ENCODE measurements at places on chromosomes 7 and 10. TPM values are rescaled to one million over a fixed set of nuclear protein-coding genes. Genes with fewer than 3 reads are reported as not detected.

GRCh38 chr7:11297126-11297625 is 323.5 kb downstream of the PHF14 start:
- DNase-seq = no peak

The NANOS1 gene
- total RNA-seq = 2.2 TPM

GRCh38 chr10:29668628-29669027 is 33.9 kb upstream of the SVIL start:
- DNase-seq = no peak

GRCh38 chr10:124296121-124296812 is 122.5 kb downstream of the OAT start:
- peak; percentile 23 for DNase-seq

- DNase-seq = no peak
Observed at GRCh38 chr10:124703778-124704427, 40.3 kb downstream of the FAM53B start.

- no peak for DNase-seq
Observed at GRCh38 chr7:154649434-154649833, 353.5 kb downstream of the PAXIP1 start.

DNA sequence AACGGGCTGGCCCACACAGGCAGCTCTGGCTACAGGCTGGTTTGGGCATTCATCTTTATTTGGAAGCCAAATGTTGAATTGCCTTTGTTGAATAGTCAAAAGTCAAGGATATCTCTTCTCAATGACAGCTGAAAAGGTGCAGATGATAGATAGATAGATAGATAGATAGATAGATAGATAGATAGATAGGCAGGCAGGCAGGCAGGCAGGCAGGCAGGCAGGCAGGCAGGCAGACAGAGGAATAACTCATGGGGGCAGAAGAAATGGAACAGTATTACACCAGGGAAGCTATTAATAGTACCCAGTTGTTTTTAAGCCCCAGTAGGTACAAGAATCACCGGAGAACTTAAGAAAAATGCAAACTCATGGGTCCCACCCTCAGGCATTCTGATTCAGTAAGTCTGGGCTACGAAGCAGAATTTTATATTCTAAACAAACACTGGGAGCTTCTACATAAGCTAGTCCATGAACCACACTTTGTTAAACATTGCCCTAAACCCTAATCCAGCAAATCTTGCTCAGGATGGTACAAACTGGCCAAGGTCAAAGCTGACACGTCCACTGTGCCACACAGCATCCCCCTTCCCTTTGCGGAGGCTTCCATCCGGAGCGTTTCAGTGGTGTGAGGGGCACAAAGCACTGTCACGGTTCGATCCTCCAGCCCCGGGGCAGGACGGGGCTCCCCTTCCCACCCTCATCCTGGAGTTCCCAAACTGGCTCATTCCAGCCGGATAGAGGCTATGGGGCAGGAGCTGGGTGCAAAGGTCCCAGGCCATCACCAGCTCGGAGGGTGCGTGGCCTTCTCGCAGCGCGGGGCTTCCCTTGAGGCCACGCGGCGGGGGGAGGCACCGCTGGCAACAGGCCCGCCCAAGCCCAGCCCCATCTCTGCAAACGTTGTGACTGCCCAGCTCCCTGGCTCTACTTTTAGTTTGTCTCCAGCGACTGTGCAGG is 6.7 kb downstream of the PRKAG2 start:
- no peak for DNase-seq

DNA sequence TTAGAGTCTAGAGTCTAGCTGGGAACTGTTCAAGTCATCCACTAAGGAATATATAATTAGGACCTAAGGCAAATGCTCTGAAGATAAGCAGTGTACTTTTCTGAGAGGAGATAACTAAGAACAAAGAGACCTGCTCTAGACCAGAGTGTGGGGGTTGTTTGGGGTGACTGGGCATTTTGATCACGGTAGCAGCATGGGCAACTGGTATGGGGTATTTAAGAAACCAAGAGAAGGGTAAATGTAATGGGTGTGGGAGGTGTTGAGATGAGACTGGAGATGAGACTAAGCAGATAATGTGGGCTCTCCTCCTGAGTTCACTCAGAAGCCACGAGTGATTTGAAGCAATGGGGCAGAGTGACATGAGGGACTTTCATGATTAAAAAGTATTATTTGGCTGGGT is 1082.9 kb downstream of the GATA3 start:
- DNase-seq = no peak

DNA sequence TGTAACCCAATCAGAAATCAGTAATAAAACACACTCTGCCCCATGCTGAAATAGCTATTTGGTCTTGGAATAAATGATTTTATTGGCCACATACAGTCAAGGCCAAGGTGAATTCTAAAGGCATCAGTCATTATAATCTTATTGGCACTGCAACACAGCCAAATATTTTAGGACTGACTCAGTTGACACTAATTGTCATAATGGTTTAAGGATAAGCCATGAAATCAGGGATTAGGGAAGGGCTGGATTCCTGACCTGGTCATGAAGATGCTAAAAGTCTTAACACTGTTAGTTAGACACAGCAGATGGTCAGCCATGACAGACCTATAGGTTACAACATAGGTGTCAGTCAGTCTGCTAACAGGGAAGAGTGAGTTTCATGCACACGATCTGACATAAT is 330.3 kb upstream of the NPSR1 start:
- no peak for DNase-seq

- DNase-seq = no peak
Observed at GRCh38 chr7:47378728-47379395, 203.0 kb downstream of the TNS3 start.

GRCh38 chr10:98258683-98259454 is 9.1 kb downstream of the LOXL4 start:
- no peak for DNase-seq

GRCh38 chr10:113493195-113493594 is 59.7 kb upstream of the HABP2 start:
- no peak for DNase-seq

The ENTPD1 gene
- total RNA-seq = 85.3 TPM

DNA sequence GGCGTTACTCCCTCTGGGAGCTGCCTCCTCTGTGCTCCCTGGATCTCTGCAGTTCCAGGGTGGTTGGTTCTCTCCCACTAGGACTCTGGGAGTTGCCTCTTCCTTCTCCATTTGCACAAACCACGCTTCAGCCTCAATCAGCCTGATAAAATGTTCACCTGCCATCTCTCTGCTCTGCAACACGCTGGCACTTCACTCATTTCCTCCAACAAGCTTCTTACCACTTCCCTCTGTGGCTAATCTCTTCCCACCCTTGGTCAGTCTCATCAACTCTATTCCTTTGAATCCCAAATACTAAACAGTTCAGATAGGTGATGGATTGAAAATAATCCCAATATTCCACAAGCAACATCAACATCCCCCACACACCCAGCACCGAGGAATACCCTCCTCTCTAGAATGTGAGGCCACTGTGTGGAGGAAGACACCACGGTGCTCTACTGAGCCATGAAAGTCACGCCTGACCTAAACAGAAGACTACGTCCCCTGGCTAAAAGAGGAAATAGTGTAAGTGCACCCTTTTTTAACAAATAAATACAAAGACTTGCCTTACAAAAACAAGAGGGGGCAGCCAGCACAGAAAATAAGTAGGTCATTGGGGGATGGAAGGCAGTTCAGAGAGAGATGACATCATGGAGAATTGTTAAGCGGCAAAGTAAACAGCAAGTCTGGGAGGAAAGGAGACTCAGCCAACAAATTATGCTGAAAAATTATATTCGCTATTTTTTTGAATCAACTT is 1.9 kb upstream of the FAM170B start:
- DNase-seq = no peak

The LRIT1 gene
- not detected for total RNA-seq

DNA sequence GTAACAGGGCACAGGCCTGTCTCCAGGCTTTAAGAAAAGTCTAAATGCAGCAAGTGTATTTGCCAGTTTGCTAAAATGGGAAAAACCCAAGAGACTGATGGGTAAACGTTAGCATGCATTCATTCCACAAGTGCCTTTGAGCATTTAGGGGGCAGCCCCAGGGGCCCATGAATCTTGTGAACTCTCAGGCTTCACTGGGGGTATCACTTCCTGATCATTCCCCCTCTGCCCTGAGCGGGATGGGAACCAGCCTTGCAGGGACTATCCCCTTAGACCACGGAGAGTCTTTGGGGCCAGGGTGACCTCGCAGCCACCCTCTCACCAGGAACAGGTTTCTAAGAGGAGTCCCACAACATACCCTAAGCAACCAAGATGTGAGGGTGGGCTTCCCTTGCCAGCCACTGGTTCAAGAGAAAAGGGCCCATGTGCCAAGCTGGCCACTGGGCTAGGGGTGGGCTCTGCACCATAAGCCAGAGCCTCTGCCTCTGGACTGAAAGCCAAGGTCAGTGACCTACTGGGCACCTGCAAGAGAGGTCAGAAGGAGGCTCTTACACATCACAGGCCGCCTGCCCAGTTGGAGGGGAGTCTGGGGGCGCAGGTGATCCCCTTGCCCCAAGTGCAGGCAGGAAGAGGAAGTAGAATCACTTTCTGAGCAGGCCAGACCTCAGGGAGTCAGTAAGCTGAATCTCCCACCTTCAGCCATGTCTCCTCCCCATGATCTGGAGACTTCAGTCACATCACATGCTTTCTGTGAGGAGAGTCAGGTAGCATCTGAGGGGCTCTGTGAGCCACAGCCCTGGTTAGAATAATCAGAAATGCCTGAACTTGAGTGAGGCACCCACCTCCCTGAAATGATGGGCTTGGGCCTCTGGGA is 75.0 kb downstream of the C10orf105 start:
- no peak for DNase-seq

DNA sequence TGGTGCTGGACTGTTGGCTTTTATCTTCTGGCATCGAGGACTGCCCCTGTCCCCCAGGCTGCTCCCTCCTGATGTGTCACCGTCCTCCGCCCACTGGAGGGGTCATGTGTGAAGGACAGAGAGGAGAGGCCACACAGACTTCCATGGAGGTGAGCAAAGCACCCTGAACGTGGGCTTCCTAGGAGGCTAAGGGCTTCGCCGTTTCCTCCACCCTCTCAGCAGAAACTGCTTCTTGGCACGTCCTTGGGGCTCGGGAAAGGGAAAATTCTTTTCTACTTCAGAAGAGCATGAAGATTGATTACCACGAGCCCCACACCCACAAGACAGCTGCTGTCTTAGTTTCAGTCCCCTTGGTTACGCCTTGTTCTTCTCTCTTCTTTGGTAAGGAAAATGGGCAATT is 218.2 kb downstream of the CCDC3 start:
- no peak for DNase-seq

The RNLS gene
- total RNA-seq = 6.3 TPM

DNA sequence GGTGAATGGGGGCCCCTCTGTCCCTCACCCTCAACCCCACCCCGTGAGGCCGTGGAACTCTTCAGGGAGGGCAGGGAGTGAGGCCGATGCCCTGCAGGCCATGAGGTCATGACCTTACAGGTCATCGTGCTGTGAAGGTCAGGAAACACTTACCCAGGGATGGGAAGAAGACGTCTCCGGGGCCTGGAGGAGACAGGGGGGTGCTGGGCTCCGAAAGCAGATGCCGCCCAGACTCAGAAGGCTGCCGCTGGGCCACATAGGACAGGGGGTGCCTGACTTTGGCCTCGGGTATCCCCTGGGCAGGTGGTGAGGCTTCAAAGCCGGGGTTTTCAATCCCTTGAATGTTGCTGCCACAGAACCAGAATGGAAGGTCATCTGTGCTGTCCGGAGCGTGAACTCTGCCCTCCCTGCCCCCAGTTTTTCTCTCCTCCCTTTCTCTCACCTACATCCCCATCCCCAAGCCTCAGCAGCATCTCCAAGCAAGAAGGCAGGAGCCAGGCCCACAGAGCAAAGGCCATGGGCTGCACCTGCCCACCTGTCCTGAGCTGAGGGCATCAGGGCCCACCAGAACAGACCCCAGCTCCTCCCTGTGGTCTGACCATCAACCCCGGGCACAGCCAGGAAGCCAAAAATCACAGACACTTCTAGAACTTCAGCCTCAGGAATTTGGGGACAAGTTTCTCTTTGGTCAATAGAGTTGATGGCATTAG is 21.6 kb downstream of the VSIR start:
- no peak for DNase-seq

- DNase-seq = no peak
Observed at GRCh38 chr10:126187399-126187798, 200.9 kb downstream of the ADAM12 start.

The ARMC3 gene
- 0.21 TPM for total RNA-seq

The CCDC172 gene
- total RNA-seq = not detected

The TAS2R4 gene
- total RNA-seq = 8.1 TPM

GRCh38 chr7:130384841-130385599 is 4.7 kb downstream of the CPA1 start:
- no peak for DNase-seq

GRCh38 chr10:132138596-132138995 is 48.2 kb upstream of the DPYSL4 start:
- no peak for DNase-seq

DNA sequence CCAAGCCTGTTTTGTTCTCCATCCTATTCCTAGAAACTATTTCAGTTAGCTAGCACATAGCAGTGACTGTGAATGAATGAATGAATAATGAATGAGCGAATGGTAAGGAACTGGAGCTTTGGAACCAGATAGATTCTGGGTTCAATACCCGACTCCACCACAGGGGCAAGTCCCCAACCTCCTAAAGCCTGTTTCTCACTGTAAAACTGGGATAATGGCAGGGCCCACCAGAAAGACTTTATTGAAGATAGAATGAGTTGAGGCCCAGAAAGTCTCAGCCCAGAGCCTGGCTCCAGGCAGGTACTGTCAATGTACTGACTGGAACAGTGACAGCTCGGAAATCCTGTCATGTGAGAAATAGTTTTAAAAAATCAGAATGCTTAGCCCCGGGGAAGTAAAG is 1.1 kb upstream of the CDH23 start:
- DNase-seq = no peak

DNA sequence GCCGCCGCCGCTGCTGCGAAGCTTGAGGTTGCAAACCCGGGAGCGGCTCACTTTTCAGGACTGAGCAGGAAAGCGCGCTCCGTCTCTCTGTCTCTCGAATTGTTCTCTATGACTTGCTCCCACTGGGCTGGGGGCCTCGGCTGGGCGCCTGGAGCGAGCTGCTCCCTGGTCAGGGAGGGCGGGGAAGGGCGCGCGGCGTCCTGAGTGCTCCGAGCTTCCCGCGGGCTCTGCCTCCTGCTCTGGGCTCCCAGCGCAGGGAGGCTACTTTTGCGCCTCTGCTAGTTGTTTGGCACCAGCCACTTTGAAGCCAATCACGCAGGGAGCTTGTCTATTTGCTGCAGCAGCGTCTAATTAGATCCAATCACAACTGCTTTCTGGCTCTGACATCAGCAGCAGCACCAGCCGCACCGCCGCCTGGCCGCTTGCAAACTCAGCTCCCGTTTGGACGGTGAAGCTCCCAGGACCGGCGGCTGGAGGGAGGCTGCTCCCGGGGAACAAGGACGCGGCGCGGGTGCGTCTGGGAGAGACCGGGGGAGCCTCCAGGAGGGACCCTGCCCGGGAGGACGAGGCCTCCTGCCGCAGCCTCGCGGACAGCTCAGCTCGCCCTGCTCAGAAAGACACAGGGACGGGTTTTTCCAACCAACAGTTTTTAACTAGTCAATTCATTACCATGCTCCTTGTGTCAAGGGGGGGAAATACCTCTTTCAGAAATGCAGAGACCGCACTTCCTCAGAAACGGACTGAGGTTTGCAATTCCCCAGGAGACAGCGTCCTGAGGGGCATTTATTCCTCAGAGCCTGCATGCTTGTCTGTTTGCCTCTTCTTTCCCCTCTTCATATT is at the start of gene ADARB2:
Gene ADARB2 (minus strand): TSS at position 304 of the 840 bp plus-strand sequence.
- peak; percentile 48 for DNase-seq

- DNase-seq = no peak
Observed at GRCh38 chr10:74027702-74028101, 29.8 kb downstream of the VCL start.

The LRMDA gene
- total RNA-seq = 17.7 TPM

The ZMYND11 gene
- 114 TPM for total RNA-seq

Data from urinary bladder (tissue), 4 donors.